SIG-M5 (cell line): ENCODE measurements at places on chromosomes 16 and 17.
A peak's percentile ranks its signal among the peaks of the same experiment; 100 is the strongest.

DNA sequence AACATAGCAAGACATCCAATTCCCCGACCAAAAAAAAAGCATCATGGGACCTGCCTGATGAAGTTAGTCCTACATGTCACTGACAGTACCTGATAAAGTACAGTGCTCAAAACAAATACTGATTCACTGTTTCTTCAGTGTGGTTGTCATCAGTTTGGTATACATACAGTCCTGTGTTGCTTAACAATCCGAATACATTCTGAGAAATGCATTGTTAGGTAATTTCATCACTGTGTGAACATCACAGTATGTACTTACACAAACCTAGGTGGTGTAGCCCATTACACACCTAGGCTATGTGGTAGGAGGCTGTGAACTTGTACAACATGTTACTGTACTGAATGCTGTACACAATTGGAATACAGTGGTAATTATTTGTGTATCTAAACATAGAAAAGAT lies 19.0 kb upstream of the FA2H start:
- DNase-seq: no peak

DNA sequence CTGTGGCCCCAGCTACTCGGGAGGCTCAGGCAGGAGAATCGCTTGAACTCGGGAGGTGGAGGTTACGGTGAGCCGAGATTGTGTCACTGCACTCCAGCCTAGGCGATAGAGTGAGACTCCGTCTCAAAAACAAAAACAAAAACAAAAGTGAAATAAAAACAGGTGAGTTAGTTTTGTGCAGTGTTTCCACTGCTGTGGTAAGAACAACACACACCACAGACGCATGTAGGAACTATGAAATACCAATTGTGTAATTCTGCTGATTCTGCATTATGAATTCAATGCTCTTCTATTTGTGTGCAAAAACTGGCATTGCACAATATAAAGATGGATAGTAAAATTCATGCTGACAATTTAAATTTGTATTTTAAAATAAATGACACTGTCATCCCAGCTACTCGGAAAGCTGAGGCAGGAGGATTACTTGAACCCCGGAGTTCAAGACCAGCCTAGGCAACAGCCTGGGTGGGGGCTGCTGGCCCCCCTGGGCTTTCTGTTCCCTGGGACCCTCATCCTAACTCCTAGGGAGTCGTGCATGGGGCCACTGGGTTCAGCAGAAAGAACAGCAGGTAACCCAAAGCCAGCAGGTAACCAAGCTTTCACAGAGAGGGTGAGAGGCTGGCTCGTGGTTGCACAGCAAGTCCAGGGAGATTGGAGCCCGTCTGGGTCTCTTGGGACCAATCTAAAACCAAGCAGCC lies 10.6 kb upstream of the RHBDF2 start:
- no peak for DNase-seq

GRCh38 chr16:85398688-85399582 lies 214.2 kb upstream of the GSE1 start:
- DNase-seq: no peak

GRCh38 chr16:89401641-89402445 lies 88.5 kb downstream of the ANKRD11 start:
- no peak for DNase-seq

- no peak for DNase-seq
Observed at GRCh38 chr17:45857977-45858708, 13.5 kb downstream of the SPPL2C start.

- DNase-seq: peak; percentile 82
Observed at GRCh38 chr16:58882292-58882691, 148.2 kb upstream of the GOT2 start.

GRCh38 chr16:10250137-10250828 lies 68.1 kb upstream of the GRIN2A start:
- no peak for DNase-seq

DNA sequence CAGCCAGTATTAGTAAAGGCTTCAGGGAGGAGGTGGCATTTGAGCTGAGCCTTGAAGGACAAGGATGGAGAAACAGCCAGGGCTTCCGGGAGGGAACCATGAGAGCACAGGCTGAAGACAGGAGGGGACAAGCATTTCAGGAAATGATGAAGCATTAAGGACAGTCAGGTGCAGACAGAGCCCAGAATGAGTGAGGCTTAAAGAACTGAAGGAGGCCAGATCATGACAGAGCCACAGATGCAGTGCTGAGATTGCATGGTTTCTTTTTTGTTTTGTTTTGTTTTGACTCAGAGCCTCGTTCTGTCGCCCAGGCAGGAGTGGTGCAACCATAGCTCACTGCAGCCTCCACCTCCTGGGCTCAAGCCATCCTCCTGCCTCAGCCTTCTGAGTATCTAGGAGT lies 211.5 kb downstream of the SOX9 start:
- DNase-seq: no peak

DNA sequence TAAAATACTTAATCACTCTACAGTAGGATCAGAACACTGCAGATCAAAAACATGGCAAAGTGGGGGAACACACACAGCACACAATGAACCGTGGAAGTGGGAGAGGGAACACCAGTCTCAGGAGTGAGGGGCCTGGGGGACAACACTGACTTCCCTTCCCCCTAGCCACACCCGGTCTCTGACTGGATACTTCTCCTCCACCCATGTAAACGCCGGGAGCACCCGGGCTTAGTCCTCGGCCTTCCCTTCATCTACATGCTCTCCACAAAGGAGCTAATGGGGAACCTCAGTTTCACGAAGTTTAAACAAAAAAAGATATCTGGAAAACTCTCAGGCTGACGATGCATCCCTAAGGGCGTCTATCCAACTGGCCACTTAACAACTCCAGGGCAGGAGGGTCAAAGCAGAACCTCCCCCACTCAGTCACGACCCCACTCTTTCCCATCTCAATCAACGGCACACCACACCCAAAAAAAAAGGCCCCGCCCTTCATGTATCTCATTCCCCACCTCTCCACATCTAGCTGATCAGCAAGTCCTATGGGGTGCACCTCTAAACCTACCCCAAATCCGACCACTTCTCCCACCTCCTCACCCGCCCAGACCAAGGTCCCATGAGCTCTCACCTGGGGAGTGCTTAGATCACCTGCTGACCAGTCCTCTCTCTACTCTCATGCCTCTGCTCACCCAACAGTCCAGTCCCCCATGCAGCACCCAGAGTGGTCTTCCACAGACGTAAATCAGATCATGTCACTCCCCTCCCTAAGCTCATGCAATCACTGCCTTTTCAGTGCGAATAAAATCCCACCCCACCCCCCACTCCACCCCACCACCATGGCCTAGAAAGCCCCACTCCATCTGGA lies 7.4 kb downstream of the ZDHHC7 start:
- no peak for DNase-seq

- no peak for DNase-seq
Observed at GRCh38 chr17:82065193-82065637, 389 bp downstream of the DUS1L start.

DNA sequence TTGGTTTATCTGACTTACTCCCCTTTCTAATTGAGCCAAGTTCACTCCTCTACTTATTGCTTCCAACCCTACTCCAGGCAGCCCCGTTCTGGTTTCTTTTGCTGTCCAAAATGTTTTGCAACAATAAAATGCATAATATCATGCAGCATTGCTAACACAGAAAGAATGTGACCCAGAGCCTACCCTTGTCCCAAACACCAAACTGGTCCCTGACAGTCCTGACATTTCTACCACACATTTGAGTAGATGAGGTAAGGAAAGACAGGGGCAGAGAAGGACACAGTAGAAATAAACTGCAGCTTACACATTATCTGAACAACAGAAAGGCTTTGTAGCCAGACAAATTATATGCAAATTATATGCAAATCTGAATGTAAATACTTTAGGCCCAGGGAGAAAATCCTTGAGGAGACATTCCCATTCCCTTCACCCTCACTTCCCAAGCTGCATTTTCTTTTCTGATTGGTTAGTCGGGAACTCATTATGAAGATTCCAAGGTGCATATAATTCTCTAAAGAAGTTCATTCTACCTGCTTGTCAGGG lies 31.6 kb downstream of the SOX9 start:
- DNase-seq: no peak

DNA sequence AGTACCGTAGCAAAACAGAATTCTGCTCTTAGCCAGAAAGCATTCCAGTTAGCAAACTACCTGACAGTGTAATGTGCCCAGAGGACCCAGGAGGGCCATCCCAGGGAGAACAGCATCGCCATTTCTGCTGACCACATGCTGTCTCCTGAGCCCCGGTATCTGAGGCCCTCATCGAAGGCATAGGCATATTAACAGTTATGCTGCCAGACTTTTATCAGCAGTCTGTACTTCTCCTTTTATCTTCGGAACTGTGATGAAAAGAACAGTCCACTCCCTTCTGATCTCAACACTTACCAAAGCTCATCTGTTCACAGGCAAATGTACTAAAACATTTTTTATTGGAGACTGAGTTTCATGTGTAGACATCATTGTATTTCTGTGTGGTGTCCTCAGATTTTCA lies 236.4 kb downstream of the PRKCA start:
- no peak for DNase-seq
